ENCODE measurements at places on chromosomes 1 and 21.

GRCh38 chr21:9758888-9759287 is 762.5 kb upstream of the TPTE start:
- H3K27me3 ChIP-seq = no peaks in the 10 kb centered on the region
- no peak overlapping the region for H3K4me3 ChIP-seq
- no peaks in the 10 kb centered on the region for H3K4me1 ChIP-seq
- DNase-seq = no peak
- H3K36me3 ChIP-seq = no peaks in the 10 kb centered on the region

GRCh38 chr1:230259621-230260020 is 166.5 kb downstream of the PGBD5 start:
- no peak overlapping the region for H3K27ac ChIP-seq
- peaks cover 33% of the 10 kb centered on the region for H3K4me1 ChIP-seq
- no peak for DNase-seq
- H3K4me3 ChIP-seq = no peak overlapping the region

GRCh38 chr1:109383854-109384253 is 13.9 kb downstream of the SORT1 start:
- H3K27ac ChIP-seq = peak overlapping the region; percentile 82
- no peak overlapping the region for H3K4me3 ChIP-seq
- no peak for DNase-seq
- no peaks in the 10 kb centered on the region for H3K27me3 ChIP-seq

DNA sequence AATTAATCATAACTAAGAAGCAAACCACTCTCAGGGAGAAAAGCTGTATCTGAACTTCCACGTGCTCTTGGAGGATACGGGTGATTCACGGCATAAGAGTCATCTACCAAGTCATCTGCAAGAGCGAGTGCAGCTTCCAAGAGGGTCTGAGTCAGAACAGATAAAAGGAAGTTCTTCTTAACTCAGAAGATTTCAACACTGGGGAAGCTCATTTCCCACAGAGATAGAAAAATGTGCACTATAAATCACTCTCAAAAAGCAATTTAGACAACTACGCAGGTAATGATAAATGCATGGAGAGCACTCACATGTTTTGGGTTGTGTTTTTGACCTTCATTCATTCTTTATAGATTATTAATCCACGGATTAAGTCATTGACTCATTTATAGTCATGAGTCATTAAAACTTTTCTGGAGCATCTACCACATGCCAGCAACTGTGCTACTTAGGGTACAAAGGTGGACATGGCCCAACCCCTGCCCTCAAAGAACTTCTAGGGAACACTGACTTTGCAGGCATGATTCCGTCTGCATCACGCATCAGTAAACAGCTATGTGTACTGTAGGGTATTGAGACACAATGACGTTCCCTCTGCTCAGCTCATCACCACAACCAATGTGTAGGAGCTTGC is 20.8 kb downstream of the KCNJ15 start:
- DNase-seq = no peak
- no peak overlapping the region for H3K4me3 ChIP-seq
- H3K36me3 ChIP-seq = no peaks in the 10 kb centered on the region
- no peaks in the 10 kb centered on the region for H3K4me1 ChIP-seq

DNA sequence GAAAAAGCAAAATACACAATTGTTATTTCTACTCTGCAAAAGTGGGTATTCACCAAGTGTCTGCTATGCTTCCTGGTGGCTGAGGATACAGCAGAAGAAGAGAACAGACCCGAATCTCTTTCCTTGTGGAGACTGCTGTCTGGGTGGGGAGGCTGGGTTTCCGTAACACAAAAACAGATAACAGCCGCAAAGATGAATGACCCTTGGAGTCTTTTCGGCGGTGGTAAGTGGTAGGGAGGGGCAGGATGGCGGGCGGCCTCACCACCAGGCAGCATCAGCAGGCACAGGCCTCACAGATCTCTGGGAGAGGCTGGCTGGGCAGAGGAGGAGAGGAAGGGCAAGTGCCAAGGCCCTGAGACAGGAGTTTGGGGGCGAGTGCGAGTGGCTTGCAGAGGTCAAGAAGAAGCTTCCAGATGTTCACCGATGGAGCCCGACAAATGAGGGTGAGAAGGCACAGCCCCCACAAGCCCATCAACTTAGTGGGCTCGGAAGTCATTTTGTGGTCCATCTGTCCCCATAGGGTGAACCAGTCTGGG is 164.2 kb downstream of the RHOU start:
- H3K36me3 ChIP-seq = no peaks in the 10 kb centered on the region
- no peak overlapping the region for H3K4me3 ChIP-seq
- DNase-seq = no peak
- H3K4me1 ChIP-seq = peaks cover 33% of the 10 kb centered on the region
- H3K27me3 ChIP-seq = no peaks in the 10 kb centered on the region
- no peak overlapping the region for H3K27ac ChIP-seq

- H3K27me3 ChIP-seq = no peaks in the 10 kb centered on the region
- H3K27ac ChIP-seq = peak overlapping the region; percentile 56
- no peak for DNase-seq
- H3K4me1 ChIP-seq = peaks cover 46% of the 10 kb centered on the region
Measured at GRCh38 chr1:170711682-170712081, 47.8 kb downstream of the PRRX1 start.

DNA sequence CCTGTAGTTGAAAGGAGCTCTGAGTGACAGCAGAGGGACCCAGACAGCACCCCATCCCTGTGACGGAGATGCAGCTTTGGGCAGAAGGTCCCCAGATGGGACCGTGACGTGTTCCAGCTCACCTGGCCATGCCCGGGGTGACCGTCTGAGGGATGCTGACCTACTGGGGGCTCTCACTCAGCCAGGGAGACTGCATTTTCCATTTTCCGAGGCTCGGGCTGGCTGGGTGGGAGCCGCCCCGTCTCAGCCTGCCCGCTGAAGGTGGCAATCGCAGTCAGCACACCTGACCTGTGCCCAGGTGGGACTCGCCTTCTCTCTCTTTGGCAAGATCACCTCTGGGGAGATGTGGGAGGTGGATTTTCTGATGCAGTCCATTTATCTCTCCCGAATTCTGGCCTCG is 127.2 kb downstream of the AJAP1 start:
- no peaks in the 10 kb centered on the region for H3K4me1 ChIP-seq
- no peak overlapping the region for H3K27ac ChIP-seq
- no peaks in the 10 kb centered on the region for H3K36me3 ChIP-seq
- H3K4me3 ChIP-seq = no peak overlapping the region

DNA sequence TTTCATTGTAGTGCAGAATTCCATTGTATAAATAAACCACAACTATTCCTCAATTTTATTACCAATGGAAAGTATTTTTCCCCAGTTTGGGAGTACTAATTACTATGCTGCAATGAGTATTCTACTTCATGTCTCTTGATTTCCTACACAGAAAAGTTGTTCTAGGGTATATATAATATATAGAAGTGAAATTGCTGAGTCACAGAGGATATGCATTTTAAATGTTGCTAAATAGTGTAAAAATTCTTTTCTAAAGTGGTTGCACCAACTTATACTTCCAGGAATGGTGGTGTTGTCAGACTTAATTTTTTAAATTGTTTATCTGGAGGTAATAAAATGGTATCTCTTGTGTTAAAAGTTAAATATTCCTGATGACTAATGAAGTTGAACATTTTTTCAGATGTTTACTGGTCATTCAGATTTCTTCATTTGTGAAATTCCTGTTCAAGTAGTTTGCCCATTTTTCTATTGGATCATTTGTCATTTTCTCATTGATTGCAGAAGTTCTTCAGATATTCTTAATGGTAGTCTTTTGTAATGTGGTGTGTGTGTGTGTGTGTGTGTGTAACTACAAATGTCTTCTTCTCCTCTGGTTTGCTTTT is 19.1 kb upstream of the MYOG start:
- no peak overlapping the region for H3K4me3 ChIP-seq
- H3K36me3 ChIP-seq = no peaks in the 10 kb centered on the region
- no peaks in the 10 kb centered on the region for H3K27me3 ChIP-seq
- H3K27ac ChIP-seq = no peak overlapping the region
- H3K4me1 ChIP-seq = no peaks in the 10 kb centered on the region
- no peak for DNase-seq

GRCh38 chr1:180117764-180118116 is 36.9 kb upstream of the QSOX1 start:
- no peaks in the 10 kb centered on the region for H3K4me1 ChIP-seq
- peaks cover 4% of the 10 kb centered on the region for H3K36me3 ChIP-seq
- DNase-seq = no peak
- H3K27ac ChIP-seq = no peak overlapping the region
- no peaks in the 10 kb centered on the region for H3K27me3 ChIP-seq
- no peak overlapping the region for H3K4me3 ChIP-seq

Measured in tibial artery (tissue), 4 donors.